ENCODE measurements at places on chromosomes 5 and 9. TPM values are rescaled to one million over a fixed set of nuclear protein-coding genes. Genes with fewer than 3 reads are reported as not detected.

LCP2 gene
- total RNA-seq: 360 TPM

ZNF169 gene
- 15.5 TPM for total RNA-seq

PCDH1 gene
- total RNA-seq: 5.9 TPM

FOXD4L5 gene
- total RNA-seq: 0.25 TPM

SVEP1 gene
- total RNA-seq: not detected

PDE6A gene
- not detected for total RNA-seq

PDLIM4 gene
- not detected for total RNA-seq

IL17B gene
- total RNA-seq: not detected

HSPB3 gene
- total RNA-seq: not detected

SLC36A2 gene
- total RNA-seq: not detected

NIM1K gene
- 2.5 TPM for total RNA-seq

AGPAT2 gene
- 6.1 TPM for total RNA-seq

ELAVL2 gene
- not detected for total RNA-seq

GRXCR2 gene
- not detected for total RNA-seq
